ENCODE measurements at places on chromosomes 1 and 21.
A peak's percentile ranks its signal among the peaks of the same experiment; 100 is the strongest.

GRCh38 chr1:228075801-228076271, 6.7 kb upstream of the ARF1 start:
- no peak for DNase-seq

DNA sequence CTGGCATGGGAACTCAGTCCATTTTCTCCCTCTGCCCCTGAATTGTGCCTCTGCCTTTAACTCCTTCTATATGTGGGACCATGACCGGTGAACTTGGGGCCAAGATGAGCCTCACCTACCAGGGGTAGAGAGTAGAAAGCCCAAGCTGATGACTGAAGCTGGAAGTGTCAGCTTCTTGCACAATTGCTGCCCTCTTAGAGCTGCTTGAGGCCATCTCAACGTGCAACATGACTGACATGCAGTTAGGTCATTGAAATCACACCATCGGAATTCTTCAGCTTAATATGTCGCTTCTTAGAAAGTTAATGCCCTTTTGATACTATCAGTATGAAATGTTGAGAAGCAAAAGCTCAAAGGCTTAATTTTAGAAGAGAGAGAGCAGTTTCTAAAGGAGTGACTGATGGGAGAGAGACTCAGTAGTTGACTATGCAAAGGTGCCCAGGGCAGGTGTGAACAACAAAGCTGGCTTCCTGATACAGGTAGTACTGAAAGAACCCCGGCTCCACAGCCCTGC, 89.4 kb upstream of the UBE2U start:
- DNase-seq, result no peak

- DNase-seq, result no peak
These were observed 42.2 kb upstream of the DPT start for GRCh38 chr1:168771104-168771630.

DNA sequence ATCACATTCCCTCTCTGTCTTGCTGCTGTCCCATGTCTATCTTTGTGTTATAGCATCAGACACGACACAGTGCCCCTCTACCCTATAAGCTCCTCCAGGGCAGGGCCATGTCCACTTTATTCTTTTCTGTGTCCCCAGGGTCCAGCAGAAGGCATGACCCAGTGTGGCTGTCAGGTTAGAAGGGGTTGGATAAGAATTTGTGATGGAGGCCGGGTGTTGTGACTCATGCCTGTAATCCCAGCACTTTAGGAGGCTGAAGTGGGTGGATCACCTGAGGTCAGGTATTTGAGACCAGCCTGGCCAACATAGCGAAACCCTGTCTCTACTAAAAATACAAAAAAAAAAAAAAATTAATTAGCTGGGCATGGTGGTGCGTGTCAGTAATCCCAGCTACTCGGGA, 26.3 kb upstream of the RNF19B start:
- no peak for DNase-seq

DNA sequence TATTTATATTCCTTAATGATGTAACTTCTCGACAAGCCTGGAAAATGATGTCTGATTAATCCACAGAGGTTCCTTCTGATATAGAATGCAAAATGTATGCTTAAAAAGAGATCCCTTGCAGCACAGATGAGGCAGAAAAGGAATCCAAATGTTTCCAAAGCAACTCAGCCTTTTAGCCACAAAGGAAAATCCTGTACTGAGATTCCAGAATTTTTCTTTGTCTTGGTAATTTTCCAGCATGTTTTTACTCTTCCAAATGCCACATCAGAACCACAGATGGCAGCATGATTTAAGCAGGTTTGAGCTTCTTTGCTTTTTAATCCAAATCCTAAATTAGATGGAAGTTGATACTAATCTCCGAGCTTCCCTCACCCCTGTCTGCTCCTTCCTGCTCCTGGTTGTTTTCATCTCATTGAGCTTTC, 176.4 kb upstream of the PALMD start:
- DNase-seq, result no peak

- no peak for DNase-seq
These were observed 27.5 kb downstream of the TFAP2E start for GRCh38 chr1:35600593-35600992.

DNA sequence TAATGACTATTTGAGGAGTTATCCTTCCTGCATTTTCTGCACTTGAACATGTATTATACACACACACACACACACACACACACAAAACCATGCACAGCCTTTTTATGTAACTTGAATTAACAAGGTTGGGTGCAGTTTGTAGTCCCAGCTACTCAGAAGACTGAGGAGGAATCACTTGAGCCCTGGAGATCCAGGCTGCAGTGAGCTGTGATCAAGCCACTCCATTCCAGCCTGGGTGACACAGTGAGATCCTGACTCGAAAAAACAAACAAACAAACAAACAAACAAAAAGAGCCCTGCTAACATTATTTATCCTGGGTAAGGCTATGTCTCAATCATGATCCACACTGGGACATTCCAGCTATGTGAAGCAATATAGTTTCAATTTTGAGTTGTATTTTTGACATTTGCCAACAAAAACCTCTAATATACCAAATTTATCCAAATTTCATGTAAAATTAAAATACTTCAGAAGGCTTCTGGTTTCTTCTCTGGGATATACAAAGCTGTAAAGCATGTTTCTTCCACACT, 156.8 kb downstream of the NTPCR start:
- no peak for DNase-seq

- no peak for DNase-seq
These were observed 37.0 kb downstream of the PGM1 start for GRCh38 chr1:63630238-63630637.

GRCh38 chr1:165525708-165526107, 18.1 kb upstream of the LRRC52 start:
- no peak for DNase-seq

DNA sequence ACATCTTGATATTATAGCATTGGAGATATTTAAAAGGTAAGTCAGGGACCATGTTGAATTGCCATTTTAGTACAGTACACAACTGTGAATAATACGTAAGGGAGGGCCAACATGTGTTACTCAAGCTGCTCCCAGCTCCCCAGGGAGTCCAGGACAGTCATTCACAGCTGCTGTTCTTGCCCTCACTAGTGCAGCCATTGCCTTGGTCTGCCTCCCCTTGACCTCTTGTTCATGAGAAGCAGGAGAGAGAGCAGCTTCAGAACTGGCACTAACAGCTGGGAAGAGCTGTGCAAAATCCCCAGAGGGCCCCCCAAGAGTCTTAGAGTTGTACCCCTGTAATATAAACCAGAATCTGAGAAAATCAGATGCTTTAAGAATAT, 16.4 kb downstream of the TCEANC2 start:
- no peak for DNase-seq

- DNase-seq, result no peak
These were observed 69.5 kb downstream of the SERINC2 start for GRCh38 chr1:31482482-31483011.

GRCh38 chr1:53165408-53165961, 23.0 kb upstream of the SLC1A7 start:
- DNase-seq, result no peak

GRCh38 chr1:85681087-85681486, 27.1 kb downstream of the ZNHIT6 start:
- no peak for DNase-seq

- no peak for DNase-seq
These were observed 125.2 kb downstream of the MAST2 start for GRCh38 chr1:45928486-45929205.

GRCh38 chr1:24155011-24155782, 12.3 kb upstream of the IL22RA1 start:
- no peak for DNase-seq

DNA sequence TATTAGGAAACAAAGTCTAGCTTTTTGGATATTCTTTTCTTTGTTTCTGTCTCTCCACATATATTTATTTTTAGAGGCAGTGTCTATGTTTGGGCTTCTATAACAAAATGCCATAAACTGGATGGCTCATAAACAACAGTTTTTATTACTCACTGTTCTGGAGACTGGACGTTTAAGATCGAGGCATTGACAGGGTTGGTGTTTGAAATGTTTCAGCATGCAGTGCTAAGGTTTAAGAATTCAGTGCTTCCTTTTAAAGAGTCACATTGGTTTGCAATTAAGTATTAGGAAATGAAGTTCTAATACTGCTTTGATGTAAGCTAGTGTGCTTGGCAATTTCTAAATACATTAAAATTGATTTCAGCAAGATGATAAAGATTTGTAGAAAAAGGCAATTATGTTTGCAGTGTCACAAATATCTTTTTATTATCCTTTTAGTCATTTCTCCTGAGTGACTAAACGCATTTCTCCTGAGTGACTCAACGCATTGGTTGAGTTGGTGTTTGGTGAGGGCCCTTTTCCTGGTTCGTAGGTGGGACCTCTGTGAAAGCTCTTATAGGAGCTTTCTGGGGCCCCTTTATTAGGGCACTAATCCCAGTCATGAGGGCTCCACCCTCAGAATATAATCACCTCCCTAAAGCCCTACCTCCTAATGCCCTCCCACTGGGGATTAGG, 317.0 kb downstream of the USP25 start:
- no peak for DNase-seq

GRCh38 chr1:30737357-30738039, 14.1 kb upstream of the MATN1 start:
- DNase-seq, result no peak

GRCh38 chr1:180545991-180546390, 12.8 kb upstream of the OVAAL start:
- no peak for DNase-seq

DNA sequence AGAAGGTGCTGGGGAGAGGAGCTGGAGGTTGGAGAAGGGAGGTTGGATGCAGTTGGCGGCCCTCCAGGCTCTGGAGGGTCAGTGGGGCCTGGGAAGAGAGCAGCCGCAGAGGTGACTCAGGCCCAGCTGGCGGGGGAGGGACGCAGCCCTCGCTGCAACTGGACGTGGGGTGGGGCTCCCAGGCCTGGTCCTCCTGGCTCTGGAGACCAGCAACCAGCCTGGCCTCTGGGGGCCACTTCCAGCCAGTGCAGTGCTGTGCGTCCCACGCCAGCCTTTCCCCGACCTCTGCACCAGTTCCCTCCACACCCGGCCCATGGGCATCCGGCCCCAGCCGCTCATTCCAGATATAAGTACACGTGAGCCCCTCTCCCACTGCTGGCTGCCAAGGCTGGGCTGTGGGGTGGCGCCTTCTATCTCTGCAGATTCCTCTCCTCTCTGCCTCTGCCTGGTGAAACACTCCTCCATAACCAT, 38.0 kb upstream of the COL18A1 start:
- DNase-seq, result no peak

DNA sequence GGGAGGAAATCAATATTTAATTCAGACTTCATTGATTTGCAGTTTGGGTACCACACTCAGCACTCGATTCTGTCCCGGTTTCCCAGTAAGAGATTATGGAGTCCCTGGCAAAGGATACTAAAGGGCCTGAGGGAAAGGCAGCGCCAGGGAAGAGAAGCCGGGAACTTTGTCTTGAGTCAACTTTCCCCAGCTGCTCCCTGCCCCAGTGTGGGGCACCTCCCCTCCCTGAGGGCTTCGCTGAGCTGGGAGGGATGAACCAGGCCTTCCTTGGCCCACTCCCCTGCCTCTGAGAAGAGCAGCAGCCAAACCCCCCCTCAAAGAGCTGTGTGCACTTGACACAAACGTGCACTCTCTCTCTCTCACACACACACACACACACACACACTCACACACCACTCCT, 32.6 kb downstream of the OPTC start:
- no peak for DNase-seq

DNA sequence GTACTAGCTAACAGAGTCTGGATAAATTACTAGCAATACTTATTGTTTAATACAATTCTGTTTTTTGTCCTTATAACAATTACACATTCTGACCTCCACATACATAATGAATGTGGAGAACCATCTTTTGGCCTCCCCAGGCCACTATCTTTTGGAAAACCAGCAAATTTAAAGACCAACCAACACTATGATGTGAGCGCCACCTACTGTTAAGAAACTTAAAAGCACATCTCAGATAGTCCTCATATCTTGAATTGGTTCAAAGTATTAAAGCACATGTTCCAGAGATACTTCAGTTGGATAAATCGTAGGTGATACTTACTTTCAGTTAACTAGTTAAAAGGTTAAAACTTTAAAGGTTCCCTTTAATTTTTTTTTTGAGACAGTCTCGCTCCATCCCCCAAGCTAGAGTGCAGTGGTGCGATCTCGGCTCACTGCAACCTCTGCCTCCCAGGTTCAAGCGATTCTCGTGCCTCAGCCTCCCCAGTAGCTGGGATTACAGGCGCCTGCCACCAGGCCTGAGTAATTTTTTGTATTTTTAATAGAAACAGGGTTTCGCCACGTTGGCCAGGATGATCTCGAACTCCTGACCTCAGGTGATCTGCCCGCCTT, 29.3 kb upstream of the USP1 start:
- peak; percentile 55 for DNase-seq

GRCh38 chr1:154748405-154748775, 121.7 kb downstream of the KCNN3 start:
- no peak for DNase-seq

DNA sequence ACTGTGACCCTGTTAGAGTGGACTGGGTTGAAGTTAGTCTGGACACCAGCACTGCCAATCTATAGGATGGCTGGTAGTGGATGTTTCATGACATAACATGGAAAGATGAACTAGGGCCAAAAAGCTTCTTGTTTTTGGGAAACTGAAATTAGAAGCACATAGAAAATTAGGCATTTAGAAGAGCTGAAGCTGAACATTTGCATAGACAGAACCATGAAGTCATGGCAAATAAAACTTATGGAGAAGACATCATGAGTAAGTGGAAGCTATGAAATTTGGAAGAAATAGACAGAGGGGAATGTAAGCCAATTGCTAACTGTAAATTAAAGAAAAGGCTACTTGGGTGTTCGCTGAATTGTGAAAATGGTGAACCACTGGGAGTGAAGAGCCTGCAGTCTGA, 2.7 kb upstream of the S100A11 start:
- no peak for DNase-seq

DNA sequence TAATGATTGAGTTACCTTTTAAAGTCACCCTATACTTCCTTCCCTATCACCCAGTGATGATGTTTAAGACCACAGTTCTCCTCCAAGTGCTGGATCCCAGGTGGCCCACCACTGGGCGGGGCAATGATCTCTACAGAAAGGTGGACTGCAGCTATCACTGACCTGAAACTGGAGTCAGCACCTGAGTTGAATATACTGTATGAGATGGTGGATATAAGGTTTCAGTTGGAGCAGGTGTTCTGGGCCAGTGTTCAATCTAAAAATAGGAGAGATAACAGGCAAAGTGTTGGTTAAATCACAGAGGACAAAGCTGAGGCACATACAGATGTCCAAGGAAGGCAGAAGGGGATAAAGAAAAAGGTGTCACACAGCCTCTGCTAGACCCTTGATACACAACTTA, 96.6 kb downstream of the SIPA1L2 start:
- no peak for DNase-seq

- no peak for DNase-seq
These were observed 551.5 kb downstream of the LMO4 start for GRCh38 chr1:87880098-87880760.

- DNase-seq, result no peak
These were observed 57.8 kb downstream of the WNT9A start for GRCh38 chr1:227889863-227890405.

DNA sequence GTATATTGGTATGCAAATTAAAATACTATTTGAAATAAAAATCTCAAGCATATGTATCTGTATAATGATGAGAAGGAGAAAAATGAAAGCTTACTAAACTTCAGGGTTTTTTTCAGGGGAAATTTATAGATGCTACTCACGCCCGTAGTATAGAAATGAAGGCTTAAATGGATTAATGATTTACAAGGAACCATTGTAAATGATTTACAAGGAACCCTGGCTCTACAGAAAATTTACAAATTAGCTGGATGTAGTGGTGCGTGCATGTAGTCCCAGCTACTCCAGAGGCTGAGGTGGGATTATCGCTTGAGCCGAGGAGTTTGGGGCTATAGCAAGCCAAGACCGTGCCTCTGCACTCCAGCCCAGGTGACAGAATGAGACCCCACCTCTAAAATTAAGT, 150.5 kb downstream of the PCBP3 start:
- no peak for DNase-seq

- no peak for DNase-seq
These were observed 59.3 kb downstream of the WDR4 start for GRCh38 chr21:42819861-42820615.

Measured in SK-N-MC (cell line).